ENCODE measurements at places on chromosomes 1 and 21.

DNA sequence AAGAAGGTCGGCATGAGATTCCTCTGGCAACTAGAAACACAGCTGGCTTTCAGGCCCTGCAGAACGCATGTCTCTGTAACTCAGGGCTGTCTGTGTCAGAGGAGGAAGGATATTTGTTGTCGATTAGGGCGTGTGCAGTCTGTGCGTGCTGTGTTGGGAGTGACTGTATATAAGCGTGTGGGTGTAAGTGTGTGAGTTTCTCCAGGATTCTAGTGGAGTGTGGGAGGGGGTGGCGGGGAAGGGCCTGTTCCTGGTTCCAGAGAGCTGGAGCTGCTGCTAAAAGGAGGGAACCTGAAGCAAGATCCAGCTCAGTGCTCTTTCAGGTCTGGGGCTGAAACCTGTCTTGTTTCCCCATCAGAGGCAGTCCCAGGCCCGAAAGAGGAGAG, 74.3 kb downstream of the SLC16A1 start:
- H3K27ac ChIP-seq, result peak overlapping the region; percentile 76
- H3K27me3 ChIP-seq, result no peaks in the 10 kb centered on the region
- no peak for DNase-seq
- H3K4me3 ChIP-seq, result no peak overlapping the region
- H3K4me1 ChIP-seq, result no peaks in the 10 kb centered on the region
- H3K36me3 ChIP-seq, result no peaks in the 10 kb centered on the region

GRCh38 chr1:7341145-7341905, 429.8 kb upstream of the VAMP3 start:
- H3K4me1 ChIP-seq, result peaks cover 5% of the 10 kb centered on the region
- H3K4me3 ChIP-seq, result no peak overlapping the region
- H3K36me3 ChIP-seq, result no peaks in the 10 kb centered on the region
- peak; percentile 21 for DNase-seq
- no peak overlapping the region for H3K27ac ChIP-seq

DNA sequence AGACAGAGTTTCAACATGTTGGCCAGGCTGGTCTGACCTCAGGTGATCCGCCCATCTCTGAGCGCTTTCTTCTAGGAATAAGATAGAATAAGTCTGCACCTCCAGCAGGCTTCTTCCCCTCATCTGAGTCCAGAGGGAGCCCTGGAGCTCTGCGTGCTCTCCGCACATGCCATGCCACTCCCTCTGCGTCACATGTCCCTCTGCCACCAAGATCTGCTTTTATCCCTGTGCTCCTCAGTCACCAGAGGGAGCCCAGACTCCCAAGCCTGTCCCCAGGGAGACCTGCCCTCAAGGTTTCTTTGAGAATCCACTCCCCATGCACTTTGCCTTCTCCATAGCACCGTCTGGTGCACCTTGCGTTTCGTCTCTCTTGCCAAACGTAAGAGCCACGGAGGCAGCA, 213.0 kb downstream of the CAMTA1 start:
- H3K36me3 ChIP-seq, result no peaks in the 10 kb centered on the region
- H3K27me3 ChIP-seq, result no peaks in the 10 kb centered on the region
- no peak overlapping the region for H3K4me3 ChIP-seq
- DNase-seq, result no peak

DNA sequence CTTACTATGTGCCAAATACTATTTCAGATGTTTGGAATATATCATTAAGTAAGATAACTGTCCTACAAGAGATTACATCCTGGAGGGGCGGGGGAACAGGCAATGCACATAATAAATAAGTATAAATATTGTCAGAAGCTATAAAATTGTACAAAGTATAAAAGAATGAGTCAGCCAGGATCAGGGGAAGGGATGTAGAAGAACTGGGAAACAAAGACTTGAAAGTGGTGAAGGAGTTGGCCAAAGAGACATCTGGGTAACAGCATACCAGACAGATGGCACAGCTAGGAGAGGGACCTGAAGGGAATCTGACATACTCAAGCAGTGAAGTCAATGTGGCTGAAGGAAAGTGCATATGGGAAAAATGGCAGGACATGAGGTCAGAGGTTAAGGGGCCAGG, 53.9 kb downstream of the CYYR1 start:
- no peak for DNase-seq
- H3K36me3 ChIP-seq, result no peaks in the 10 kb centered on the region
- no peaks in the 10 kb centered on the region for H3K4me1 ChIP-seq
- H3K27me3 ChIP-seq, result no peaks in the 10 kb centered on the region

DNA sequence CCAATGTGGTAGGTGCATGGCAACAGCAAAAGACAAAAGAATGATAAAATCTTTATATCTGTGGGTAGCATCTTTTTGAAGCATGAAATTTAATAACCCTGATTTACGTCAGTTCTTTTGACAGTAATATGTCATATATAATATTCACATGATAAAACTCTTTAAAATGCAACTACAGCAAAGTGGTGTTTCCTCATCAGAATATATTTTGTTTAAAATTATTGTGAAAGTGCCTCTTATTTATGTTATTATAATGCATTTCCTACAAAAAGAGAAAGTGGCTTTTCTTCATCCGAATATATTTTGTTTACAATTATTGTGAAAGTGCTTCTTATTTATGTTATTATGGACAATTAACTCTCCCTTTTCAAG, 46.9 kb upstream of the EEIG2 start:
- no peak overlapping the region for H3K4me3 ChIP-seq
- no peaks in the 10 kb centered on the region for H3K36me3 ChIP-seq
- no peak overlapping the region for H3K27ac ChIP-seq

GRCh38 chr1:77824079-77824478, 44.6 kb downstream of the MIGA1 start:
- DNase-seq, result no peak
- peaks cover 6% of the 10 kb centered on the region for H3K4me1 ChIP-seq
- H3K27ac ChIP-seq, result no peak overlapping the region
- no peak overlapping the region for H3K4me3 ChIP-seq
- no peaks in the 10 kb centered on the region for H3K27me3 ChIP-seq

GRCh38 chr1:20354610-20355009, 63.9 kb downstream of the VWA5B1 start:
- peaks cover 3% of the 10 kb centered on the region for H3K4me1 ChIP-seq
- no peak overlapping the region for H3K27ac ChIP-seq
- H3K36me3 ChIP-seq, result no peaks in the 10 kb centered on the region
- no peak overlapping the region for H3K4me3 ChIP-seq
- no peak for DNase-seq
- H3K27me3 ChIP-seq, result peaks cover 4% of the 10 kb centered on the region

GRCh38 chr1:15706751-15707150, 22.6 kb downstream of the PLEKHM2 start:
- H3K4me1 ChIP-seq, result peaks cover 70% of the 10 kb centered on the region
- no peaks in the 10 kb centered on the region for H3K27me3 ChIP-seq
- H3K4me3 ChIP-seq, result no peak overlapping the region
- peak overlapping the region; percentile 92 for H3K27ac ChIP-seq
- no peaks in the 10 kb centered on the region for H3K36me3 ChIP-seq

DNA sequence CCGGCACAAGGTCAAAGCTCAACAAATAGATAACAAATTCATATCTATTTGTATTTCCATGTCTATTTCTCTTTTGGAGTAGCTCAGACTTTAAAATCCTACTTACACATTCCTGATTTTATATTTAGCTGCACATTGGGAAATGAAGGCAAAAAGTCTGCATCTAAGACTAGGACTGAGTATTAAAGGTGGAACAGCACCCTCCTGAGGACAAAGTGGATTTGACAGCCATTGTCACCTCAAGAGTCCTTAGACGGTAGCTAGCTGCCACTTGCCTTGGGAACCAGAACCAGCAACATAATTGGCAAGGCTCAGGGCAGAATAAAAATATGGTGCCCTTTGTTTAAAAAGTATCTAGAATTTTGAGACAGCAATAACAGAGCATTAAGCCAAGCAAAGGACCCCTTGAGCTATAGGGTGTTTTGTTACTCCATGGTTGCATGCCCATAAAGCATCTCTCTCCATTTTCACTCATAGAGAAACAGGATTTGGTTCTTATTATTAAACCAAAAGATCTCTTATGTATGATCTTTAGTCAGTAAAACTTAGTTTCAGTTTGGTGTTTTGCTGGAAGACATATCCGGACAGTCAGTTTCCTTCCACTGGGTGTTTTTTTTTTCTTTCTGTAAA, 30.0 kb upstream of the SGIP1 start:
- no peaks in the 10 kb centered on the region for H3K27me3 ChIP-seq
- no peak for DNase-seq
- H3K36me3 ChIP-seq, result no peaks in the 10 kb centered on the region
- H3K4me3 ChIP-seq, result no peak overlapping the region
- H3K4me1 ChIP-seq, result no peaks in the 10 kb centered on the region

DNA sequence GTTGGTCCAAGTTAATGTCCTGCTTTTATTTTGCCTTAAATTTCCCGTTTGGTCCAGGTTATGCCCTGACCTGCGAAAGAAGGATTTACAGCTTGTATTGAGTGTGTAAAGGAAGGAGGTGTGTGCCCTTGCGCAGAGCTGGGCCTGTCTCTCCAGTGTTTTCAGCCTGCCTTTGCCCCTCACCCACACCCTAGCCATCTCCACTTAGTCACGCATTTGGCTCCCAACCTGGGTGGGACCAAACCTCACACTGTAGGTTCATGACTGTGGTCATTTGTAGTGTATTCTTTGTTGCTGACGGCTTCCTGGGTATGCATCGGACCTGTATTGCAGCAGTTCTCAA, 572 bp upstream of the SRSF10 start:
- H3K4me1 ChIP-seq, result peaks cover 46% of the 10 kb centered on the region
- no peaks in the 10 kb centered on the region for H3K27me3 ChIP-seq
- no peak for DNase-seq
- H3K4me3 ChIP-seq, result peak overlapping the region; percentile 92
- H3K27ac ChIP-seq, result peak overlapping the region; percentile 94
- H3K36me3 ChIP-seq, result no peaks in the 10 kb centered on the region

DNA sequence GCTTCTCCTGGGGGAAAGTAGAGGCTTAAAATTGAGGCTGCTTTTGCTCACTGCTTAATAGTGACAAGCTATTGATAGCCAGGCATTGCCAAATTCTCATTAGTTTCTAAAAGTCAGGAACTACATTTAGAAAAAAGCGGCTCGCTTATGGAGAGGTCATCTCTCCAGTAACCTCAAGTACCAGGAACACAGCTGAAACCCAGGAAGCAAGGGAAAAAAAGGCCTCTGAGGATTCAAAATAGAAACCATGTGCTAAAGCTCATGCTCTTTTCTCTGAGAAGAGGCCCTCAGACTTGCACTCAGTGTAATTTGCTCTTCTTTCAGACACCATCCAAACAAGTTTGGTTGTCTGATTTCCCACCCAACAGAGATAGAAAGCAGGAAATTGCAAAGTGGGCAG, 261.4 kb upstream of the USP25 start:
- H3K36me3 ChIP-seq, result no peaks in the 10 kb centered on the region
- DNase-seq, result no peak
- no peak overlapping the region for H3K27ac ChIP-seq
- H3K27me3 ChIP-seq, result no peaks in the 10 kb centered on the region

DNA sequence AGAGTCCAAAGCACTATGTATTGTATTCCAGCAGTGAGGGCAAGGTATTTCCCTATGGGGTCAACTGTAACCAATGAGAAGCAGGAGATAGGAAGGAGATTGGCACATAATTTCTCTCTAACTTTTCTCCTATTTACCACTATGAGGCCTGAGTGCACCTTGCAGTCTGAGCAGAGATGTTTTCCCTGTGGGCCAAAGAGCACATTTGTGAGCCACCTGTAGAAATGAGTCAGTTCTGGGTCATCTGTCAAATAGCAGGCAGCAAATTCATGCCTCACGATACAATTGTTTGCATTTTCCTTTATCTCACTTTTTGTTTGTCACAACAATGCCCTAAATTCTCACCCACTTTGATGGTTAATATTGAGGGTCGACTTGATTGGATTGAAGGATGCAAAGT, 547.2 kb upstream of the NCAM2 start:
- H3K4me3 ChIP-seq, result no peak overlapping the region
- DNase-seq, result no peak
- H3K4me1 ChIP-seq, result no peaks in the 10 kb centered on the region
- no peaks in the 10 kb centered on the region for H3K36me3 ChIP-seq
- no peak overlapping the region for H3K27ac ChIP-seq
